ENCODE measurements at places on chromosomes 16 and 17.

DNA sequence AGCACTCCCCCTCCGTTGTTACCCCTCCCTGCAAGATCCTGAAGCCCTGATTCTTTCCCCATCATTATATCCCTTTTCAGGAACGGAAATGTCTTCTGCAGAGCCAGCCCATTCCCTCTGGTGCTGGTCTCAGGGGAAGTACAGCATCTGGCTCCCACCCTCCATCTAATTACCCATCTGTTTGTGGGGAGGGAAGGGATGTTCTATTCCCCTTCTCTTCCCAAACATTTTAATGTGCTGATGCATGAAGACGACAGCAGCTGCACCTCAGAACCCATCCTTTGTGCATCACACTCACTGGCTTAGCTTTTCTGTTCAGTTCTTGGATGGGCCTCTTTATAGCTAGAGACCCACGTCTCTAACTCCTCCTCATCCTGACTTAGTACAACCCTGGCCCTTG, 367.2 kb downstream of the CDH13 start:
- no peak for DNase-seq

- no peak for DNase-seq
Measured at GRCh38 chr17:57343717-57344116, 87.4 kb downstream of the MSI2 start.

GRCh38 chr17:8997994-8998628, 23.2 kb upstream of the NTN1 start:
- DNase-seq = peak; percentile 50

- DNase-seq = no peak
Measured at GRCh38 chr17:36545077-36545464, 352 bp downstream of the GGNBP2 start.

DNA sequence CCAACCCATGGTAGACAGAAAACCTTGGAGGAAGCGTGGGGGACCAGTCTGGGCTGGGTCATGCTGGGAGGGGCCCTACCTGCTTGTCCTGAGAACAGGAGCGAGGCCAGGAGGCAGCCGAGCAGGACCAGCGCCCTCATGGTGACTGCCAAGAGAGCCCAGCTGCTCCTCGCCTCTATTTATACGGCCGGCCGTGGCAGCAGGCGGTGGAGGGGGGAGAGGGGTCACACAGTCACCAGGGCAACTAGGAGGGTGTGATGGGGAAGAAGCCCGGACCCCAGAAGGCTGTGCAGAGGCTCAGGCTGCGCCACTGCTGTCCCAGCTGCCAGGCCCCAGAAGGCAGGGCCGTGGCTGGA, at the start of gene SRL:
TSS of gene SRL (minus strand) at position 153 of the 356 bp plus-strand sequence. CDS start at position 140, 13 bp downstream.
- DNase-seq = no peak

All from stimulated activated CD4-positive, alpha-beta T cell treated with anti-CD3 and anti-CD28 coated beads, Interleukin-1b, Interleukin-23, amount 100 ng/mL, for 24 hours (primary cell).